Heart right ventricle (tissue), 16 donors: ENCODE measurements at places on chromosomes 13 and 19. TPM values are rescaled to one million over a fixed set of nuclear protein-coding genes. Genes with fewer than 3 reads are reported as not detected.

The RDH8 gene
- not detected for total RNA-seq

The VSIG10L gene
- total RNA-seq: 0.34 TPM

The KIR2DL3 gene
- 0.42 TPM for total RNA-seq

The APOC4 gene
- total RNA-seq: not detected

The ALOX5AP gene
- total RNA-seq: 1.1 TPM

The NDUFB7 gene
- total RNA-seq: 450 TPM

The NDUFA7 gene
- total RNA-seq: 101 TPM

The C19orf67 gene
- total RNA-seq: not detected

The PNMA8B gene
- total RNA-seq: 0.61 TPM

The ZSCAN18 gene
- 62.6 TPM for total RNA-seq

The FAM98C gene
- 12.1 TPM for total RNA-seq

The KLK1 gene
- total RNA-seq: not detected

The C19orf73 gene
- total RNA-seq: 2.0 TPM

The ZNF546 gene
- 7.7 TPM for total RNA-seq

The TEX26 gene
- total RNA-seq: not detected

The ZNF600 gene
- 2.6 TPM for total RNA-seq

The C1QTNF9B gene
- not detected for total RNA-seq

The IGFL1 gene
- total RNA-seq: not detected

The ZNF440 gene
- 3.8 TPM for total RNA-seq

The IZUMO2 gene
- total RNA-seq: not detected

The CYP2F1 gene
- not detected for total RNA-seq

The F10 gene
- total RNA-seq: 5.4 TPM

The ZNF529 gene
- 16.0 TPM for total RNA-seq

The CASP14 gene
- total RNA-seq: not detected

The MBD3L3 gene
- total RNA-seq: not detected

The CLDND2 gene
- total RNA-seq: 1.6 TPM

The SLC8A2 gene
- total RNA-seq: 0.11 TPM

The ZNF85 gene
- total RNA-seq: 2.8 TPM

The LIM2 gene
- total RNA-seq: not detected

The ZFR2 gene
- 0.29 TPM for total RNA-seq

The ING1 gene
- total RNA-seq: 6.3 TPM

The ZNF416 gene
- 6.5 TPM for total RNA-seq
